ENCODE measurements at places on chromosomes 3 and 15. TPM values are rescaled to one million over a fixed set of nuclear protein-coding genes. Genes with fewer than 3 reads are reported as not detected.

Gene TRPM1
- total RNA-seq: not detected

Gene ACP3
- total RNA-seq: not detected

DNA sequence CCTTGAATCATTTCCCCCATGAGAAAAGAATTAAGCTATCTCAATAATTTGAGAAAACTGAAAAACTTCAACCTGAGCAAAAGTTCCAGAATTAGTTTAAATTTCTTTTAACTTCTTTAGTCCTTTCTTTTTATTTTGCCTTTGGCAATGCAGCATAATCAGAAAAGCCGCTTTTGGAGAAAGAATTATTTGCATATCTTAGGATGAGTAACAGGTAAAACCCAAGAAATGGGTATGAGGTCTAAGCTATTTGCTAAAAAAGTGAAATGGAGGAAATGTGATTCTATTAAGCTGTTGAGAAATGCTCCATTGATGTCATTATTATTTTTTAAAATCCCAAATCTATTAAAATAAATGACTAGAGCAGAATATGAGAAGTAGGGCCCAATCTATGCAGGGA, 1238.3 kb upstream of the GBE1 start:
- DNase-seq: no peak
- H3K27me3 ChIP-seq: no peaks in the 10 kb centered on the region
- H3K27ac ChIP-seq: no peak overlapping the region
- H3K4me3 ChIP-seq: no peak overlapping the region
- H3K4me1 ChIP-seq: no peaks in the 10 kb centered on the region
- H3K36me3 ChIP-seq: no peaks in the 10 kb centered on the region

- H3K36me3 ChIP-seq: peaks cover 4% of the 10 kb centered on the region
- peaks cover 6% of the 10 kb centered on the region for H3K27me3 ChIP-seq
- no peak overlapping the region for H3K27ac ChIP-seq
- H3K4me3 ChIP-seq: no peak overlapping the region
- DNase-seq: no peak
These were observed 12.4 kb upstream of the TOP2B start for GRCh38 chr3:25677121-25677520.

GRCh38 chr3:156479604-156480003, 75.3 kb downstream of the SSR3 start:
- H3K4me3 ChIP-seq: no peak overlapping the region
- peaks cover 17% of the 10 kb centered on the region for H3K27me3 ChIP-seq
- H3K4me1 ChIP-seq: peaks cover 32% of the 10 kb centered on the region
- H3K36me3 ChIP-seq: peaks cover 1% of the 10 kb centered on the region
- H3K27ac ChIP-seq: no peak overlapping the region
- DNase-seq: no peak

- peaks cover 82% of the 10 kb centered on the region for H3K27me3 ChIP-seq
- H3K4me3 ChIP-seq: no peak overlapping the region
- no peak overlapping the region for H3K27ac ChIP-seq
- H3K36me3 ChIP-seq: peaks cover 2% of the 10 kb centered on the region
- no peak for DNase-seq
These were observed 76.6 kb upstream of the RNF7 start for GRCh38 chr3:141661229-141662196.

All from activated CD8-positive, alpha-beta memory T cell treated with anti-CD3 and anti-CD28 coated beads, Interleukin-2, amount 10 ng/mL, durations not matched to agents 7 days and 5 days (primary cell).